ENCODE measurements at places on chromosomes 11 and 22.

GRCh38 chr22:47567126-47568090, 805.0 kb downstream of the TBC1D22A start:
- DNase-seq, result no peak

- DNase-seq, result no peak
Observed at GRCh38 chr11:91792779-91793262, 431.8 kb upstream of the FAT3 start.

GRCh38 chr11:37905707-37906417, 1307.8 kb upstream of the RAG2 start:
- DNase-seq, result no peak

- no peak for DNase-seq
Observed at GRCh38 chr11:115665175-115665821, 161.1 kb upstream of the CADM1 start.

DNA sequence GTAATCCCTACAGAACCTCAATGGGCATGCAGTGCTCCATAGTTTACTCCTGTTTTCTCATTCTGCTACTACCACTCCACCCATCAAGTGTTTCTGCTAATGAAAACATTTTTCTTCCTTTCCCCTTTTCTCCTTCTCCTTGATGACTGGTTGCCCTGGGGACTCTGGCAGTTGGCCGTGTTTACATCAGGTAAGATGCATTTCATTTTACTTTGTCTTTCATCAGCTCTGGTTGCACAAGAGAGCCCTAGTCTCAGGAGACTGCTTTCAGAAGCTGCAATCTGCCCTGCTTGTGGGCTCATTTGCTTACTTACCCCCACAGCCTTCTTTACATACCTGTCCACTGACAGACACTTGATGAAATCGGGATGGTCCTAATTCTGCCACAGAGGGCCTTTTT, 19.6 kb upstream of the LIMK2 start:
- DNase-seq, result no peak

DNA sequence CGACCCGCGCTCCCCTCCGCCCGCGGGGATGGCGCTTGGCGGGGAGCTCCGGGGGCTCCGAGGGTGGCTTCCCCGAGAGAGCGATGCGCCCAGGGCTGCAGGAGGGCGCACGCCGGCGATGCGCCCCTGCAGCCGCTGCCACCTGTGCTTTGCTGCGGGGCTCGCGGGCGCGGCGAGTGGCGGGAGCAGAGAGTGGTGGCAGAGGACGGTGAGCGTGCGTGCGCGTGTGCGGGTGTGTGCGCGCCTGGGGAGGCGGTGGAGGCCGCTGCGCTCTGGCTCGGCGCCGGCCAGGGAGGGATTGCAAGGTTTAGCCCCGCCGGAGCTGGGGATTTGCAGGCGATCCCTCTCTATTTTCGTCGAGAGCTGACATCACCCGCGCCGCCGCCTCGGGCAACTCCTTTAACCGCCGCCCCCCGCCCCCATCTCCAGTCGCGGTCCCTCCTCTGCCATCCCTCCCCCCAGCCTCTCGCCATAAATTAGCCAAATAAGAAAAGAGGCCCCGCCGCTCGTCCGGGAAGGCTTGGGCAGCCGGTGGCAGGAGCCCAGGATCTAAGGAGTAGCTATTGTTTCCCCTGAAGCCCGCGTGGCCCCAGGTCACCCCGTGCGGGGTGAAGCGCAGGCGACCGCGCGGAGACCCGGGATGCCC, at the start of gene SLC1A2:
SLC1A2 (minus strand) TSS at position 375 of the 646 bp plus-strand sequence. CDS start 592 bp downstream, outside the sequence.
- DNase-seq, result no peak

- DNase-seq, result no peak
Observed at GRCh38 chr11:77647654-77648305, 10.2 kb upstream of the CLNS1A start.

- DNase-seq, result no peak
Observed at GRCh38 chr11:6570691-6571427, 32.6 kb downstream of the RRP8 start.

GRCh38 chr11:14644226-14645014, 816 bp downstream of the PDE3B start:
- peak; percentile 48 for DNase-seq

- no peak for DNase-seq
Observed at GRCh38 chr11:129657866-129658525, 157.7 kb upstream of the TMEM45B start.

GRCh38 chr11:107293677-107294344, 163.8 kb downstream of the CWF19L2 start:
- no peak for DNase-seq

- no peak for DNase-seq
Observed at GRCh38 chr11:31141789-31142188, 227.8 kb downstream of the DCDC1 start.

- DNase-seq, result no peak
Observed at GRCh38 chr11:23236826-23237555, 376.7 kb upstream of the CCDC179 start.

DNA sequence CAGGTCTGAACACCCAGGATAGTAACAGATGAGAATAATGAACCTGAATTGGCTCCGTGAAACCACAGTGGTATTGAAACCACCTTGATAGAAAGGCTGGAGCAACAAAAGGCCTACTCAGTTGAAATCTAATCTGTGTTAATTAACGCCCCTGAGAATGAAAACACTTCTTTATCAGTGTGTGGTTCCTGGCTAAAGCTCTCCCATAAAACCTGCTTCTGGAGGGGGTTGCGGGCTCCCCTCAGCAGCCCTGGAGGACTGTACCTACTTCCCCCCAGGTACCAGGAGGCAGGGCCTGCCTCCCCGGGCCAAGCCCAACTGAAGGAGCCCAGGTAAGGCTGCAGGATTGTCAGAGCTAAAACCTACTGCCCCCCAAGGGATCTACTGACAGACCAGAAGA, 54.6 kb downstream of the PLEKHA7 start:
- no peak for DNase-seq

DNA sequence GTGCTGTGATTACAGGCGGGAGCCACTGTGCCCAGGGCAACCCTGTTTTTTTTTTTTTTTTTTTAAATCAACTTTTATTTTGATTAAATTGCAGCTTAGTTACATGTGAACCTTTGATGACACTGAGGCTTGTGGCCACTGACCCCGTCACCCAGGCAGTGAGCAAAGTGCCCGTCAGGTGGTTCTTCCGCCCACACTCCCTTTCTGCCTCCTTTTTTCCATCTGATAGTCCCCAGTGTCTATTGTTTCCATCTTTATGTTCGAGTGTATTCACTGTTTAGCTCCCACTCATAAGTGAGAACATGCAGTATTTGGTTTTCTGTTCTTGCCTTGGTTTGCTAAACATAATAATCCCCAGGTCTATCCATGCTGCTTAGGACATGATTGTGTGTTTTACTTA, 110.9 kb upstream of the GRK3 start:
- no peak for DNase-seq

DNA sequence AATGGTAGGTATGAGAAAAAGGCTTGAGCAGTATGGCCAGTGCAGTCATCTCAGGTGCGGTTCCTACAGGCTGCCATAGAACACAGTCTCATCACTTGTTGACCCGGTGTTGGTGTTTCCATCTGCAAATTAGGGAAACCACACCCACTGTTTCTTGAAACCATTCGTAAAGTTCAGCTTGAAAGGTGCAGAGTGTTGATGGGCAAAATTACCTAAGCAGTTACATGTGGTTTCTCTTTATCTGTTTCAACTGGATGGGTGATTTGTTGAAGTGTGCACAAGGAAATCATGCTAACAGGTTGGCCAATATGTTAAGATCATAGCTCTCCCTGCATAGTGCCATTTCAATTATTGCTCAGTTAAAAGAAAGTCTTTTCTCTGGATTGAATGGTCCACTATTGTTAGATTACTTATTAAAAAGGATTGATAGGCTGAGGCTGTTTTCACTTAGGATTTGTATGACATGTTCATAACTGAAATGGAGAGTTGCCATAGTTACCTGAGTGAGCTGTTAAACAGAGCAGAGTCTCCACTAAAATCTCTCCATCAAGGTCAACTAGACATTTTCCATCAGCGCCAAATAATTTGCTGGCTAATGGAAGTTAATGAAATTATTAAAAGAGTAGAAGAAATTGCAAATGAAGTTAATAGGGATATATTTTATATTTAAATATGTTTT, 203.1 kb upstream of the MTMR2 start:
- no peak for DNase-seq

DNA sequence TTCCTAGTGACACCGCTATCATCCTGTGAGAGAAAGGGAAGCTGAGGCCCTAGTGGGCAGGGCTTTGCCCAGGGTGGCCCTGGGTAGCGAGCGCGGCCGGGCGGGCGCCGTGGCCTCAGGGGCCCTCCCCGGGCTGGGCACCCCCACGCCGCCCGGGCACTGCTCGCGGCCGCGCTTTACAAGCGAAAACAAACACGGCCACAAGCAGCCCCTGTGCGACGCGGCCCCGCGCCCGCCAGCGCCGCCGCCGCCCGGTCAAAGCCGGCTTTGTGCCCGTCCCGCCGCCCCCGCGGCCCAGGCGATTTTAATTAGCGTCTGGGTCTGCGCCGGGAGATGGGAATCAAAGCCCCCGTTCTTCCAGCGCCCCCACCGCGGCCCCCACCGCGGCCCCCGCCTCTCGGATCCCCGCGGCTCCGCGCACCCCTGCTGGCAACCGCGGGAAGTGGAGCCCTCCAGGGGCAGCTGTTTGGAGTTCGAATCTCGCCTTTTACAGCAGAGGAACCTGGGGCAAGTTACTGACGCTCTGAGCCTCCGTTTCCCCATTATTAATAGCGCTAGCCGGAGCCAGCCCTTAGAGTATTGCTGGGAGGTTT, 47.9 kb downstream of the CHRDL2 start:
- DNase-seq, result no peak

DNA sequence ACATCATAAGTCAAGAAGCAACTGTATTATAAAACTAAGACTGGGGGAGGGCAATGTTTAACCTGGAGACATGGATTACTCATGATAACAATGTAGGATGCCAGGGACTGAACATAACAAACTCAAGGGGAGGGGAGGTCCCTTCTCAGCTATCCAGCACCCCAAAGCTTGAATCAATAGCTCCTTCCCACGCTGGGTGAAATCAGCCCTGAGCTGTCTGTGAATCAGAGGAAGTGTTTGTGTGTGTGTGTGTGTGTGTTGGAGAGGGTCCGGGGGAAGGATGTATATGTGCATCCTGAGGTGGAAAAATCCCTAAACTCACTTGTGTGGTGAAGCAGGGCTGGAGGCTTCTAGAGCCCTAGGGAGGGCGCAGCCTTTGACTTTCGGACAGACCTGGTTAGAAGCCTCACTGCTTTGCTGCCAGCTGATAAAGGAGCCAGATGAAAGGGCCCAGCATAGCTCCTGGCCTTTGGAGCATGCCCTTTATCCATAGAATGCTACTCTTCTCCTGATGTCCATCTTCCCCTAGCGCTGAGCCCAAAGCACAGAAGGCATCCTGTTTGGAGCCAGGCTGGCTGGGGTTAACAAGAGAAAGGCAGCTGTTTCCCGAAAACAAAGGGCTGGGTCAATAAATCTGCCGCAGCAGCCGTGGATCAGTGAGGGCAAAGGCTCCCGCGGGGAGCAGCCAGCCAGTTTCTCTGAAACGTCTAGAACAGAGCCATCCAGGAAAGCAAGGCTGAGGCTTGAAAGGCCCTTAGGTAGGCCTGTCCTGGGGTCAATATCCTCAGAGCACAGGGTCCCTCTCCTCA, 35.8 kb downstream of the TNKS1BP1 start:
- DNase-seq, result no peak

- peak; percentile 83 for DNase-seq
Observed at GRCh38 chr11:116193321-116194131, 579.3 kb downstream of the BUD13 start.

- peak; percentile 100 for DNase-seq
Observed at GRCh38 chr11:57657194-57658022, at the start of gene CLP1. Gene CLP1 (plus strand): TSS chr11:57657762. CDS start chr11:57659477, 1,715 bp downstream.

GRCh38 chr22:22569218-22569617, 10.2 kb upstream of the PRAME start:
- no peak for DNase-seq

GRCh38 chr11:128882451-128882850, 8.7 kb upstream of the KCNJ5 start:
- DNase-seq, result no peak

DNA sequence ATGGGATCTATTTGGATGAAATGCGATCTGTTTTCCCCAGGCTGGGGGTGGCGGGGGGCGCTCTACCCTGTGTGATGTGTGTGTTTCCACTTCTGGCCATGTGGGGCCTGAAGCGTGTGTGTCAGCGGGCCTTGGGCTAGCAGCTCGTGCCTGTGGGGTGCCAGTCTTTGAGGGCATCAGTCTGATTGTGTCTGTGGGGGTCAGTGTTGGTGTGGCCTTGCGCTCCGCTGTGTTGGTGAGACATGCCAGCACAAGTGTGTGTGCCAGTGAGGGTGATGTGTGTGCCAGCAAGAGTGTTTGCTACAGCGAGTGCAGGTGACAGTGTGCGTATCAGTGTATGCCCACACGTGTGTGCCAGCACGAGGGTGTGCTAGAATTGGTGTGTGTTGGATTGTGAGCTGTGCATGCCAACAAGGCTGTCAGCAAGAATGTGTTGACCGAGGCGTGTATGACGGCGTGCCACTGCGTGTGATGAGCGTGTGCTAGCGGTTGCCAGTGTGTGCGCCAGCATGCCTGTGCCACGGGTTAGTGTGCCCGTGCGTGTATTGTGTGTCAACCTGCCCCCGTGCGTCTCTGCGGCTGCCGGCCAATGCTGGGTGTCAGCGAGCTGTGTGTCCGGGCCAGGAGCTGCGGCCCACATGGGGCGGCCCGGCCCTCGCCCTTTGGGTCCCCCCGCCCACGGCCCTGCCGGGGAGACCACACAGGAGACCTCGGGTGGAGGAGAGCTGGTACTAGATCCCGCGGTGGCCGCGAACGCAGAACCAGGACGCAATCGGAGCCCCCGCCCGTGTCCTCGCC, 519 bp downstream of the ARRB1 start:
- no peak for DNase-seq

DNA sequence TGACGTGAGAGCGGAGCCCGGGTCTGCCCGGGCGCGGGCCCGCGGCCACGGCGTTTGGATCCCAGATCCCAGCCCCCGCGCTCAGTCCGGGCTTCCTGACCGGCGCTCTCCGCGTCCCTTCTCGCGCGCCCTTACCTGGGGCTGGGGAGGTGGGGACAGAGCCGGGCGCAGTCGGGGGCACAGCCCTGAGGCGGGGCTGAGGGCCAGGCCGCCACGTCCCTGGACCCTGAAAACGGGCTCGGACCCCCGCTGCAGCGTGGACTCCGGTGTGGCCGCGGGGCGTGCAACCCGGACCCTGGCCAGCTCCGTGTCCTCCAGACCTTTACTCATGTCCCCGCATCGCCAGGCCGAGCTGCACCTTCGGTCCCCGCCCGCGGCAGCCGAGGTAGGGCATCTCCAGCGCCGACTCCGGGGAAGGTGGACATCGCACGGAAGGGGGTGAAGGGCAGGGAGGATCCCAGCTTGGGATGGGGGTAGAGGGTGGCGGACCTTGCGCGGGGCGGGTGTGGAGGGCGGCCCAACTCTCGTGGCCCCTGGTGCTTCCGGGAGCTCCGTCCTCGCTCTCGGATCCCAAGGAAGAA, 9.9 kb upstream of the AIFM3 start:
- no peak for DNase-seq

- DNase-seq, result no peak
Observed at GRCh38 chr22:49811020-49811791, 16.5 kb downstream of the BRD1 start.

GRCh38 chr22:31148953-31149627, 8.8 kb upstream of the PLA2G3 start:
- DNase-seq, result peak; percentile 83

- DNase-seq, result peak; percentile 74
Observed at GRCh38 chr11:128884703-128885338, 6.3 kb upstream of the KCNJ5 start.

GRCh38 chr22:44811141-44811540, 58.8 kb downstream of the ARHGAP8 start:
- DNase-seq, result no peak

All from ureter (tissue), 1 donor.